SJCRH30 (cell line): ENCODE measurements at places on chromosomes 2 and 18. TPM values are rescaled to one million over a fixed set of nuclear protein-coding genes. Genes with fewer than 3 reads are reported as not detected.

The RND3 gene
- 31.7 and 43.4 TPM in 2 replicates for total RNA-seq

GRCh38 chr2:127275356-127275755, 18.6 kb downstream of the ERCC3 start:
- no peak for DNase-seq

The TXNDC2 gene
- 0.06 and 0.08 TPM in 2 replicates for total RNA-seq

The MARCHF4 gene
- not detected in 2 replicates for total RNA-seq

The SLC5A7 gene
- not detected in 2 replicates for total RNA-seq

The ANKRD30B gene
- not detected in 2 replicates for total RNA-seq

The ALKAL2 gene
- 0.43 and 0.65 TPM in 2 replicates for total RNA-seq

DNA sequence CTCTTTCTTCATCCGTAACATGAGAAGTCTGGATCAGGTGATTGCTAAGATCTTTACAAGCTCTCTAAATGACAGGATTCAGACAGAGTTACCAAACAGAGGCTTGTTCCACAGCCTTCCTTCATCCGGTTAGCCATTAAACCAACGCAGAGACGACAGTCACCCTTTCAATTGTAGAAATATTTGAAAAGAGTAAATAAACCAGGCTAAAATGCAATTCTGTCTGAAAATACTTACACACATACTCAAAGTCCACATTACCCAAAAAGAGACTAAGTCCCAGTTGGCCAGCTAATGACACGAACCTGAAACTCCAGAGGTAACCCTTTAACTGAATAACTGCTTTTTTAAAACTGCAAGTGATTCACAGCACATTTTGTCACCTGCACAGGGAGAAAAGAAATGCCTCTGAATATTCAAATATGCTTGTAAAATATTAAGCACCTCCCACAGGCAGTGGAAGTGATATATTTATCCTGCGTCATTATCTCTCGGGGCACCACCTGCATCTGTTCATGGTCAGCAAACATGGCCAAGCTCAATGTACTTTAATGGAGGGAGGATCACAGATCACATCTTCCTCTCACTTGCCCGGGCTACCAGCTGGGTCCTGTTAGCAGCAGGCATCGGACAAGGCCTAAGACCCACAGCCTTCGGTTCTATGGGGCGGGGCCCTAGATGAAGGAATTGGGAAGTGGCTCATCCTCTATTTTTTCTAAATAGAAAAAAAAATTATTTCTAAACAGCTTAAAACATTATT, 38.8 kb upstream of the DNER start:
- no peak for DNase-seq

DNA sequence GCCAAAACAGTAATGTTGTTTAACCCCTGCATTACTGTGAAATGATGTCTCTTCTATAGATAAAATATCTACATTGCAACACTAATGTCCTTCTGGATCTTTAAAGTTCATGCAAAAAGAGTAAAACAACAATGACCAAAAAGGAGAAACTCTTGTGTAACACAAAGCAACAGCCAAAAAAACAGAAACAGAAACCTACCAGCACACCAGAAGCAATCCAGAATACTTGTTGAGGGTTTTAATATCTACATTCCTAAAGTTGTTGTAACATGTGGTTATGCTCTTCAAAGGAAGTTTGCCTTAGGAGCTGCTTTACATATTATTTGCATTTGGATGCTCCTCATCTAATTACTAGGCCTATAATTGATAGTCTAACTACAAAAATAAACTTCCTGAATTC, 157.2 kb downstream of the BABAM2 start:
- no peak for DNase-seq

GRCh38 chr2:223626716-223627115, 24.6 kb upstream of the SCG2 start:
- DNase-seq = peak; percentile 16

The UNC80 gene
- 6.0 and 7.2 TPM in 2 replicates for total RNA-seq

The MAP3K19 gene
- not detected in 2 replicates for total RNA-seq

- no peak for DNase-seq
Observed at GRCh38 chr2:207143215-207144172, 22.3 kb downstream of the KLF7 start.

The GRHL1 gene
- 0.48 and 0.79 TPM in 2 replicates for total RNA-seq

- DNase-seq = no peak
Observed at GRCh38 chr2:50438259-50438658, 593.7 kb downstream of the NRXN1 start.

- no peak for DNase-seq
Observed at GRCh38 chr18:23049698-23050373, 85.4 kb upstream of the CABLES1 start.

DNA sequence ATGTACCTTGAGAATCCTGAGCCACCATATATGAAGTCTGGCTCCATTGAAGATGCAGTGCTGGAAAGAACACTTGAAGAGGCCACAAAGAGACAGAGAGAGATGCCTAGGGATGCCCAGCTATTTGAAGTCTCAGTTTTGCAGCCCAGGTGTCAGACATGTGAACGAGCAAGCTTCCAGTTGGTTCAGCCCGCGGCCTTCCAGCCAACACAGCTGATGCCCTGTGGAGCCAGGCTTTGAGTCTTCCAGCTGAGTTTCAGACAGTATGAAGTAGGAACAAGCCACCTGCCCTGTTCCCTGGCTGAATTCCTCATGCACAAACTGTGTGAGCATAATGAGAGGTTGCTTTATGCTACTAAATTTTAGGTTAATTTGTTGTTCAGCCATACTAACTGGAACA, 108.8 kb downstream of the SPHKAP start:
- no peak for DNase-seq

DNA sequence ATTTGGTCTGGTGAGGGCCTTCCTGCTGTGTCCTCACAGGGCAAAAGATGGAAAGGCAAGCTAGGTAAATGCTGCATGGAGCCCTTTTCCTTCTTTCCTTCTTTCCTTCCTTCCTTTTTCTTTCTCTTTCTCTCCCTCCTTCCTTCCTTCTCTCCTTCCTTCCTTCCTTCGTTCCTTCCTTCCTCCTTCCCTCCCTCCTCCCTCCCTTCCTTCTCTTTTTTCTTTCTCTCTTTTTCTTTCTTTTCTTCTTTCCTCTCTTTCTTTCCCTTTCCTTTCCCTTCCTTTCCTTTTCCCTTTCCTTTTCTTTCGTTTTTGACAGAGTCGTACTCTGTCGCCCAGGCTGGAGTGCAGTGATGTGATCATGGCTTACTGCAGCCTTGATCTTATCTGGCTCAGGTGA, 23.1 kb upstream of the C2orf74 start:
- no peak for DNase-seq

- DNase-seq = no peak
Observed at GRCh38 chr2:120716641-120717585, 18.8 kb upstream of the GLI2 start.

DNA sequence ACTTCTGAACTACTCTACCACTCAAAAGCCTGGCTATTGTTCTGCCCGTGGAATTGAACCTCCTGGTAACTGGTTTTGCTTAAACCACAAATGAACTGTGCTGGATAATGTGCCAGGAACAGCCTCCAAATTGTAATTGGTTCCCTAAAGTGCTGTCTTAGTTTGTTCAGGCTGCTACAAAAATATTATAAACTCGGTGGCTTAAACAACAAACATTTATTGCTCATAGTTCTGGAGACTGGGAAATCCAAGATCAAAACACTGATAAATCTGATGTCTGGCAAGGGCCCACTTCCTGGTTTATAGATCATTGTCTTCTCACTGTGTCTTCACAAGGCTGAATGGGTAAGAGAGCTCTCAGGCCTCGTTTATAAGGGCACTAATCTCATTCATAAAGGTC, 149.2 kb upstream of the NCKAP5 start:
- DNase-seq = no peak

DNA sequence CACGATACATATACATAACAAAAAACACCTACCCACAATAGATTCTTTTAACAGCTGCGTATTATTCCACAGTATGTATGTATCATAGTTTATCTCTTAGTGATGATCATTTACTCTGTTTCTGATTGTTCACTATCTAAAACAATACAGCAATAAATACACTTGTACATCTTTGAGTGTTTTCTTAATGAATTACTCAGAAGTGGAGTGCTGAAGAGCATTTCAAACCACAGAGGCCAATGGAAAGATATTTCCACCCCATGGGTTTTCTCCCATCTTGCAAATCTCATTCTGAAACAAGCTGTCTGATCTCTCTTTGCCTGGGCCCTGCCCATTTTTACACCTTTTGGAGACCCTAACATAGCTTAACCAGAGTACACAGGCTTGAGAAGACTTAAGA, 113.8 kb upstream of the KLF7 start:
- DNase-seq = no peak

The SH3YL1 gene
- 16.2 and 21.7 TPM in 2 replicates for total RNA-seq

DNA sequence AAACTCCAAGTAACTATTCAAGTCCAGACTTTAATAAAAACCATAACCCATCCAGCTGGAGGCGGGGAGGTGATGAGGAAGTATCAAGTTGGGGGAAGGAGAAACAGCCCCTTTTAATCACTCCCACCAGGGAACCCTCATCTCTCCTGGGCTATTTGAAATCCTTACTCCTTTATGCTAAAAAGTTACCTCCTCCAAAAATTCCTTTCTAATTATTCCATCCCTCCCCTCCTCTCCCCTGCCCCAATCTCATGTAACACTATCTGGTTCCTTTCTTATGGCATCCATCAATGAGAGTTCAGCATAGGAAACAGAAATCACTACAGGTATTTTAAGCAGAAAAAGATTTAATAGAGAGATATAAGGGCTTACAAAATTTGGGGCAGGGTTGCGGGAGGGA, 9.3 kb upstream of the SLC14A2 start:
- DNase-seq = no peak

The VSNL1 gene
- not detected in 2 replicates for total RNA-seq

GRCh38 chr2:229180658-229181057, 90.4 kb downstream of the PID1 start:
- DNase-seq = no peak

DNA sequence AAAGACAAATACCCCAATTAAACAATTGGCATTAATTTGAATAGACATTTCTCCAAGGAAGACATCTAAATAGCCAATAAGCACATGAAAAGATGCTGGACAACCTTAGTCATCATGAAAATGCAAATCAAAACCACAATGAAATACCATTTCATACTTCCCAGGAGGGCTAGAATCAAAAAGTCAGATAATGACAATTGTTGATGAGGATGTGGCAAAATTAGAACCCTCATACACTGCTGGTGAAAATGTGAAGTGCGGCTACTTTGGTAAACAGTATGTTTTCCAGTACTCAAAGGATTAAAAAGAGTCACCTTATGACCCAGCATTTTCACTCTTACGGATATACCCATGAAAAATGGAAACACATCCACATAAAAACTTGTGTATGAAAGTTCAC, 91.6 kb downstream of the FIGN start:
- DNase-seq = no peak

GRCh38 chr18:67475673-67476072, 40.8 kb downstream of the DSEL start:
- DNase-seq = no peak

The FSHR gene
- not detected in 2 replicates for total RNA-seq

GRCh38 chr2:71950256-71951082, 197.2 kb downstream of the CYP26B1 start:
- no peak for DNase-seq

DNA sequence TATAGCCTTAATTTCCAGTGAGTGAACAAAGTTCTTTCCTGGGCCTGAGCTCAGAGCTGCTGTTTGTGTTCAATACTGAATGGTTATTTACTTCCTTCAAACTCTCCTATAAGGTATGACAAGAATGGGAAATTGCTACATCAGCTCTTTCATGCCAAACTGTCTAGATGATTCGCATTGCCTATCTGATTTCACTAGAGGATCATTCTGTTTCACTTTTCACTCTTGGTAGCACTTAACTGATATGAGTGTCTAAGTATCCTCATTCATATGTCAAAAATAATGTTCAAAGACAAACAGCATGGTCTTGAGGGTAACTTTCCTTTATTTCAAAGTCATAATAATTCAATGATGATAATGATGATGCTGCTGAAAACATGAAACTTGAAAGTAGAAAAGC, 32.9 kb upstream of the SCG2 start:
- no peak for DNase-seq

DNA sequence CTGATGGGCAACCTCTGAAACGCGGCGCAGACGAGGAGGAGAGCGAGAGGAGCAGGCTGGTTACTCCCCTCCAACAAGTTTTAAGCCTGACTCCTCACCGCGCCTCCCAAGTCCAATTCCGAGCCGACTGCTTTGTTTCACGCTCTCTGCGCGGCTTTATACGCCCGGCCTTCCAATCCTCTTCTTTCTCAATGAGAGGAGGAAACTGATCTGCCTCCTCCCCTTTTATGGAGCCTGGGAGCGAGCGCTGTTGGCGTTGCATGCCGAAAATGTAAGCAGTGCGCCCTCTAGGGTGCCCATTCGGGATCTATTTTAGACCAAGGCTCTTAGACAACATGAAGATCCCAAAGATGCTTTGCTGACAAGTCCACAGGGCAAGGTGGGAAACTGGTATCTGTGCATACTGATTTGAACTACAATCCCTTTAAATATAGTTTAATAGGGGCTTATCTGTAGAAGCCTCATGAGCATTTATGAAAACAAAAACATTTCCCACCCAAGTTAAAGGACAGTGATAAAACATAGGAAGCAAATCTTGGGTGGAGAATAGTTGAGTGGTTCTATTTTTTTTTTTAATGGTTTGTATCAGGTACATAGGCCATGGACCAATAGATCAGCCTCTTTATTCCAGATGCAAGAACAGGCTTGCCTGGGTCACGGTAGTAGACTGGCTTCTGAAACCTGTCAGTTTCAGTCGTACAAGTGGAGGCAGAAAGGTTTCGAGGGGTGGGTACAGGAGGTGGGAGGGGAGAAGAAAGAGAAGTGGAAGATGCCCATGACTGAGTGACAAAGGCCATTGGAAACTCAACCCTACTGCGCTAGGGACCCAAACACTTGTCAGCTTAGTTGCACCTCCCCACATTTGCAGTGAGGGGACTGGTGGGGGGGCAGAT, at the start of gene RND3:
Gene RND3 (minus strand): TSS at position 131 of the 893 bp plus-strand sequence. CDS start 250 bp downstream, outside the sequence.
- DNase-seq = peak; percentile 98

GRCh38 chr18:3466872-3467271, 16.9 kb downstream of the TGIF1 start:
- DNase-seq = no peak

GRCh38 chr2:71174207-71174606, 43.8 kb downstream of the MPHOSPH10 start:
- DNase-seq = no peak

The MYL1 gene
- 2.2 and 3.3 TPM in 2 replicates for total RNA-seq

DNA sequence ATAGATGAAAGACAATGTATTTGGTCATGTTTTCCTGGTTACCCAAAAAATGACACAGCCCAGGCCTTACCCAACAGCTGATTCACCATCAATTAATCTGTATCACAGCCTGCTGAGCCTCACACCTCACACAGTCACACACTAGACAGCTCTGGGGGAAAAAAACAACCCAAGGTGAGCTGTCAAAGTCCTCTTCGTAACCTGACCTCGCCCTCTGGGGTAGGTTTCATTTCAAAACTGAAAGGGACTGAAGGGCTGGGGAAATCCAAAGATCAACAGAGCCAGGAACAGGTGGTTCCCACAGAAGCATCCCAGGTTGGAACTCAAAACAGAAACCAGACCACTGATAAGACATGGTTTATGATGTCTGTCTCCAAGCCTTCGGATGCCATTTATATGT, 18.2 kb upstream of the PCBP1 start:
- DNase-seq = peak; percentile 30

- no peak for DNase-seq
Observed at GRCh38 chr18:52310651-52311050, 29.3 kb upstream of the DCC start.
